ENCODE measurements at places on chromosomes 2 and 18.

DNA sequence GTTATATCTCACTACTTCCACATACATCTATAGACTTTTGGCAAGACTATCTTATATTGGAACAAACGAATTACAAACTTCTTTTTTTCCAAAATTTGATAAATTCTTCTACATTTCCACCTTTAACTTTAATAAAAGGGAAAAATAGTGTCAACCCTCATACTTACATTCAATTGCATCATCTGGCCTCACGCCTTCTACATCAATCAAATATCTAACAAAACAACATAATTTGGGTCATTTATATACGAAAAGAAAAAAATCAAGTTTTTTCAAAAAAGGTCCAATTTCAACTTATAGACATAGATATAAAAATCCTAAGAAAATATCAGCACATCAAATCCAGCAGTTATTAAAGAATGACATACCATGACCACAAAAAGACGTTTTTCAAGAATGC lies 12.9 kb downstream of the DUSP11 start:
- DNase-seq, result no peak

DNA sequence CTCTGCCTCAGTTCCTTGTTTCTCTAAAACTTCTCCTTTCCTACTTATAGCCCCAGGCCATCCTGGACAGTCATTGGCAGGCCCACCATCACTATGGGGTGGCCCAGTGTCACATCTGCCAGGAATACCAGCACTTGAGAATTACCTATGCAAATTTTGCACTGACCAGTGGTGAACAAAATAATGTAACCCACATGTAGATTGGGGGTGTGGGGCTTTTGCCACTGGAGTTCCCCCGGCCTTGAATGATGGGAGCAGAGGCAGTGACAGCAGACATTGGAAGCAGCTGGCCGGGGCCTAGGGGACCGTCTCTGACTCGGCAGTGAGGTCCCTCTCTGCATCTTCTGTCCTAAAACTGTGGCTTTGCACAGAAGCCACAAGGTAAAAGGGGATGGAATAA lies 24.9 kb upstream of the DNMT3A start:
- no peak for DNase-seq

GRCh38 chr2:140185076-140185475 lies 1404.9 kb upstream of the NXPH2 start:
- no peak for DNase-seq

GRCh38 chr18:74019864-74020263 lies 127.8 kb downstream of the FBXO15 start:
- DNase-seq, result no peak

- no peak for DNase-seq
Observed at GRCh38 chr18:42192251-42193248, 237.5 kb downstream of the PIK3C3 start.

GRCh38 chr2:179664972-179665812 lies 196.2 kb downstream of the ZNF385B start:
- DNase-seq, result no peak

Measured in fibroblast of gingiva (primary cell).